ENCODE measurements at places on chromosomes 7 and 10.
A peak's percentile ranks its signal among the peaks of the same experiment; 100 is the strongest.

- DNase-seq: no peak
Measured at GRCh38 chr7:24057243-24057642, 226.7 kb upstream of the NPY start.

DNA sequence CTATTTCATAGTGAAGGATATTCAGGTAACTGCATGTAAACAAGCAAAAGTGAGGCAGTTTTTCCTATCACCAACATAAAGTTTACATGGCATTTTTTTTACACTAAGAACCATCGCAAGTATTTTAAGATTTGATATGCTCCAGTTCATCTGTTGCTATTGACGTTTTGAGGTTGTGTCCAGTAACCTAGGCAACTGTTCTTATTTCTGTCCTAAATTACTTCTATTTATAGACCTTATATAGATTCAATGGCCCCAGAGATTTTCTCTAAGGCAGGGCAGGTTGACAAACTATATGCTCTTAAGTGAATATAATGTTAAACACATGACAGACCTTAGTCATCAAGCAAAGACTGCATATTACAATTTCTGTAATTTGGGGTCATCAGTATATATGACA lies 830.2 kb upstream of the LRRTM3 start:
- DNase-seq: no peak

- DNase-seq: no peak
Measured at GRCh38 chr10:17665747-17666146, 21.8 kb downstream of the STAM start.

DNA sequence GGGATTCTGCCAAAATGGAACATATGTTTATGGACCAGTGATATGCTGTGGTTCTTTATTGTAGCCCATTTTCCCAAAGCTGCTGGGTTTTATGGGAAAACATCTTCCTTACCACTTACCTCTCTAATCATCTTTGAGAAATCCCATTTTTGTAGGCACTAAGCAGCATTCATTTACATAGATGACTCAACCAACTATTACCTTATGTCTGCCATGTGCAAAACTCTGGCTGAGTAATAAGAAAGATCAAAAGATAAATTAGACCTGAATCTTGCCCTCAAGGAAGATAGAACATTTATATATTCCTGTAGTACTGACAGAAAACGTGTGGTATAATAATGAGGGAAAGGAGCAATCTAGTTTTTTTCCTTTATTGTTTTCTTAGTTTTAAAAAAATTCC lies 24.3 kb downstream of the CBLL1 start:
- DNase-seq: no peak

DNA sequence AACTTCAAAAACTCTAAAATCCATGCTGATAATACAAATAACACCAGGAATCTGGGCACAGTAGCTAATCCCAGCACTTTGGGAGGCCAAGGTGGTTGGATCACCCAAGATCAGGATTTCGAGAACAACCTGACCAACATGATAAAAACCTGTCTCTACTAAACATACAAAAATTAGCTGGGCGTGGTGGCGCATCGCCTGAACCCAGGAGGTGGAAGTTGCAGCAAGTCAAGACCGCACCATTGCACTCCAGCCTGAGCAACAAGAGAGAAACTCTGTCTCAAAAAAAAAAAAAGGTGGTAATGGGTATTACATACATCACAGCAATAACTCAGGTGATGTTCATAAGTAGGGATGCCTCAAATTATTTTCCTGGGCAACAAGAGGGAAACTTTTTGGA lies 315.0 kb upstream of the MEOX2 start:
- DNase-seq: no peak

- DNase-seq: no peak
Measured at GRCh38 chr7:72028267-72028666, 383.9 kb downstream of the CALN1 start.

DNA sequence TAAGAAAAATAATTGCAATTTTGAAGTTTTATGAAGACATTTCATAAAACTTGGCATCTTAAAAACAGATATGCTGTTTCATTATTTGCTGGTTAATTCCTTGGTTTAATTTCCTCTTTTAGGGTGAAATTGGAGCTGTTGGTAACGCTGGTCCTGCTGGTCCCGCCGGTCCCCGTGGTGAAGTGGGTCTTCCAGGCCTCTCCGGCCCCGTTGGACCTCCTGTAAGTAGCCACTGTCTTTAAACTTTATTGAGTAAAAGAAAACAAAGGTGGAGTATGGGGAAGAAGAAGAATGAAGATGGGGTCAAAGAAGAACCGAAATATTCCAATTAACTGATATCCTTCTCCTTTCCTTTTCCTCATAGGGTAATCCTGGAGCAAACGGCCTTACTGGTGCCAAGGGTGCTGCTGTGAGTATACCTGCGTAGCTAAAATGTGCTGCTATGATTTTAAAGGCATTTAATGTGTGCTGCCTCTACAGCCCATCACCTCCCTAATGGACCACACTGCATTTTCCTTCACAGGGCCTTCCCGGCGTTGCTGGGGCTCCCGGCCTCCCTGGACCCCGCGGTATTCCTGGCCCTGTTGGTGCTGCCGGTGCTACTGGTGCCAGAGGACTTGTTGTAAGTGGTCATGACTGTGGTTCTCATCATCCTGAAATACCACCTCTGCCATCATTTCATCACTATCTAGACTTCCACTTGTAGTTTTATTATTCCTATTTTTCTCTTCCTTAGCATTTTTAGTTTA lies 14.7 kb downstream of the COL1A2 start:
- no peak for DNase-seq

GRCh38 chr7:148187471-148187870 lies 403.1 kb upstream of the C7orf33 start:
- no peak for DNase-seq

DNA sequence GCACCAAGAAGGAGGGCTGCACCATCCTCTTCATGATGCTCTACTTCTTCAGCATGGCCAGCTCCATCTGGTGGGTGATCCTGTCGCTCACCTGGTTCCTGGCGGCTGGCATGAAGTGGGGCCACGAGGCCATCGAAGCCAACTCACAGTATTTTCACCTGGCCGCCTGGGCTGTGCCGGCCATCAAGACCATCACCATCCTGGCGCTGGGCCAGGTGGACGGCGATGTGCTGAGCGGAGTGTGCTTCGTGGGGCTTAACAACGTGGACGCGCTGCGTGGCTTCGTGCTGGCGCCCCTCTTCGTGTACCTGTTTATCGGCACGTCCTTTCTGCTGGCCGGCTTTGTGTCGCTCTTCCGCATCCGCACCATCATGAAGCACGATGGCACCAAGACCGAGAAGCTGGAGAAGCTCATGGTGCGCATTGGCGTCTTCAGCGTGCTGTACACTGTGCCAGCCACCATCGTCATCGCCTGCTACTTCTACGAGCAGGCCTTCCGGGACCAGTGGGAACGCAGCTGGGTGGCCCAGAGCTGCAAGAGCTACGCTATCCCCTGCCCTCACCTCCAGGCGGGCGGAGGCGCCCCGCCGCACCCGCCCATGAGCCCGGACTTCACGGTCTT lies 1.9 kb downstream of the FZD1 start:
- DNase-seq: no peak

DNA sequence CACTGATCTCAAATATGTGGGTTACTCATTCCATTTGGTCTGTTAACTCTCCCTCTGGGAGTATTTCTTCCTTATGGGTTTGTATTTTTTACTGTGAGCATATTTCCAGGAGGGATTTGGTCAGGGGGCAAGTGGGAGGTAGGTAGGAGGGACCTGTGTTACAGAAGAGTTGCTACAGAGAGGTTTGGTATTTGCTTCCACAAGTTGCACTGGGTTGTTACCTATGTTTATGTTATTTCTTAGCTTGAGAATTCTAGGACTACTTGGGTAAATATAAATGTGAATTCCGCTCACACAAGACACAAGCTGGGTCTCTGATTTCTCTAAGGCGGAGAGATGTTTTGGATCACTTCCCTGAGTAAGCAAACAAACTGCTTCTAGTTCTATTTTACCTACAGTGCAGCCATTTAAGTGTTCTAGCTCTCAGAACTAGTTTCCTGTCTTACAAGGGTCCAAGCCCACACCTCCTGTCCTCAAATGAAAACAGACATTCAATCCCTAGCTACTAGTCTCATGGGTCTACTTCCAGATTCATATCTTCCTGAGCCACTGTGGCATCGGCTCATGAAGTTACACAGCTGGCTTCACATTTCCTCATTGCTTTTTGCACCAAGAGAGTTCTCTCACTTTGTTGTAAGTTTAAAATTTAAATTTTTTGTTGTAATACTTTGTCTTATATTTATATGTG lies 75.4 kb upstream of the PPP1R3C start:
- no peak for DNase-seq

DNA sequence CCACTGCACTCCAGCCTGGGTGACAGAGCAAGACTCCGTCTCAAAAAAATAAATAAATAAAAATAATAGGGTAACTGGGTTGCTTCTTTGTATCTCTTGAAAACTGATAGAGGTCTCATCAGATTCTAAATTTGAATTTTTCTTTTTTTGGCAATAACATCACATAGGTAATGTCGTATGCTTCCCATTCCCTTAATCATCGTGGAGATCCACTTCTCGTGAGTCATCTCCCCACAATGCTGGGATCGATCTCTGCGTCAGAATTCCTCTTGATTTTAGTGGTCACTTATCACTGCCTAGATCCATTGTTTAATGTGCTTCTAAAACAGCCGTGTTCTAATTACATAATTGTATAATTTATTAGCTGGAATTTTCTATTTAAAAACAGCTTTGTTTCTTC lies 70.5 kb upstream of the DNAJB6 start:
- no peak for DNase-seq

- DNase-seq: no peak
Measured at GRCh38 chr10:131638049-131638879, 262.5 kb upstream of the PPP2R2D start.

GRCh38 chr7:17991866-17992648 lies 35.6 kb downstream of the PRPS1L1 start:
- no peak for DNase-seq

GRCh38 chr7:139271718-139272628 lies 40.9 kb downstream of the UBN2 start:
- no peak for DNase-seq

- DNase-seq: no peak
Measured at GRCh38 chr7:2527505-2528467, 8.2 kb downstream of the LFNG start.

- DNase-seq: no peak
Measured at GRCh38 chr10:89283936-89284475, 17.8 kb upstream of the IFIT2 start.

DNA sequence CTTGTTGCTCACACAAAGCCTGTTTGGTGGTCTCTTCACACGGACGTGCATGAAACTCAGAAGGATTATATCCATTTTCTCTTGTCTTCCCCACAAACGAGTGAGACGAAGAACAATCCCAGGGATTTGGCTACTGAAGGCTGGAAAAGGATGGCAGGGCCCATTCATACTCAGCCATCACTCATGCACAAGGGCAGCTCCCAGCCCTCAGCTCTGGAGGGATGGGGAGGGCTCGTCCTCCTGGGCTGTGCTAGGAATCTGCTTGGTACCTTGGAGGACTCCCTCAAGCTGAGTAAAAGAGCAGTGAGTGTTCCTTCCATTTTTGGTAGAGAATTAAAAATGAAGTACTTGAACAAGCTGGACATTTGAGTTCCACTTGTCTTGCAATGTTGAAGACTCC lies 33.2 kb upstream of the RAB18 start:
- no peak for DNase-seq

DNA sequence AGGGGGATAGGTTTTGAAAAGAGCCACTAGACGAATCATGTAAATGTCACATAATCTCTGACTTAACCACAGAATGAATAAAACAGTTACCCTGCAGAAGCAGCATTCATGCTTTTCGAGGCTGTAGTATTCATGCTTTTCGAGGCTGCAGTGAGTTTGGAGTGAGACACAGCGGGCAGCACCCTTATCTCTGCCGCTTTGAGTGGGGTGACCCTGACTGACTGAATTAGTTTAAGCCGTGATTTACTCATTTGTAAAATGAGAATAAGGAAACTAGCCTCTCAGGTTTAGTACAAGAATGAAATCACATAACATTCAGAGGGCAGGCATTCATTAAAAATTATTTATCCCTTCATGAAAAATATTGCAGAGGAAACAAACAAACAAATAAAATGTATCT lies 92.8 kb upstream of the KMT2C start:
- DNase-seq: no peak

DNA sequence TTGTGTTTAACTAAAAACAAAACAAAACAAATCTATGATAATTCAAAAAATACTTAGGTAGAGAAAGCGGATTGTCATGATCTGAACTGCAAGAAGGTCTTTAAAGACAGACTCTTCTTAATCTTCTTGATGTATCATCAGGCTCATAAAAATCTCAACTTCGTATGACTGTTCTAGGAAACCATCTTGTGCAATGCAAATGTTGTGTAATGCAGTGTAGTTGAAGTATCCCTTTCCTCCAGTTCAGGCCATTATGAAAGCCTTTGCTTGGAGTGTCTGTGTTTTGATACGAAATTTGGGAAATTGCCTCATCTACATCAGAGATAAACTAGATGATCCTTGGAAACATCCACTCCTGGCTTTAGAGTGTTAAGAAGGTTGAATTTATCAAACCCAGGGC lies 30.9 kb downstream of the CDK1 start:
- DNase-seq: no peak

- no peak for DNase-seq
Measured at GRCh38 chr10:67818323-67818722, 19.7 kb downstream of the DNAJC12 start.

GRCh38 chr10:30587522-30588031 lies 42.0 kb downstream of the LYZL2 start:
- DNase-seq: no peak

DNA sequence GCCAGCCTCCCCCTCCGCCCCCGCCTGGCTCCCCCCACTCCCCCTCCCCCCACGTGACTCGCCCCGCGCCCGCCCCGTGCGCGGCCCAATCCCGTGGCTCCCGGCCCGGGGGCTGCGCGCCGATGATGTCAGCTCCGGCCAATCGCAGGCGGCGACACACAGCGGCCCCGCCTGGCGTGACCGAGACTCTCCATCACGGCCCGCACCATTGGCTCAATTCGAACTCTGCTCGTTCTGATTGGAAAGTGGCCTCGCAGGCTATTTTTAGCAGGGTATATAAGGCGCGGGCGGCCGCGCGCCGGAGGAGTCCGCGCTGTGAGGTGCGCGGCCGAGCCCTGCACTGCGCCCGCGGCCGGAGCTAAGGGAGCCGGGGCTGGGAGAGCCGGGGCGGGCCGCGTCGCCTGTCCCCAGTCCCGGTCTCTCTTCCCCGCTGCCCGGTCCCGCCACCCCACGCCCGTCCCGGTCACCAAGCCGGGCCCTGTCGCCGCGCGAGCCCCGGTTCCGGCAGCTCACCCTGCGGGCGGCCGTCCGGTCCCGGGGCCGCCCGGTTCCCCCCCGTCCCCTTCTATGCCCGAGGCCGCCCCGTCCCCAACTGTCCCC lies 342 bp upstream of the KLF6 start:
- DNase-seq: peak; percentile 99

Data from stimulated activated CD8-positive, alpha-beta memory T cell treated with anti-CD3 and anti-CD28 coated beads, Interleukin-4, amount 100 ng/mL, for 1 hour (primary cell).